ENCODE measurements at places on chromosomes 2 and 18.

- DNase-seq = no peak
These were observed 143.4 kb downstream of the CYRIA start for GRCh38 chr2:16522031-16522831.

DNA sequence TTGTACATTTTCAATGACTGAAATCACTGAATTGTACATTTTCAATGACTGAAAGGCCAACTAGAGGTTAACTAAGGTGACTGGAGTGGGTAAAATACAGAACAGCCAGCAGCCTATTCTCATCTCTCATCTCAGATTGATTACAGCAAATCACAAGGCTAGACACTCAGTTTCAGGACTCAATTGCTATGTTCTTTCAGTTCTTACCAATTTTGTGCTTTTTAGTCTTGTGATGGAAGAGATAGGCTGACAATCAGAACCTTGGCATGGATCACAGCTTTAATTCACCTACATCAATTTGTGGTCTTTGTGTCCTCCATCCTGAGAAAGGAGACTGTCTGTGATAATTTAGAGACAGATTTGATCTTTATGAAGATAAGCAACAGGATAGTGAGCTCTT lies 124.7 kb downstream of the GULP1 start:
- DNase-seq = no peak

DNA sequence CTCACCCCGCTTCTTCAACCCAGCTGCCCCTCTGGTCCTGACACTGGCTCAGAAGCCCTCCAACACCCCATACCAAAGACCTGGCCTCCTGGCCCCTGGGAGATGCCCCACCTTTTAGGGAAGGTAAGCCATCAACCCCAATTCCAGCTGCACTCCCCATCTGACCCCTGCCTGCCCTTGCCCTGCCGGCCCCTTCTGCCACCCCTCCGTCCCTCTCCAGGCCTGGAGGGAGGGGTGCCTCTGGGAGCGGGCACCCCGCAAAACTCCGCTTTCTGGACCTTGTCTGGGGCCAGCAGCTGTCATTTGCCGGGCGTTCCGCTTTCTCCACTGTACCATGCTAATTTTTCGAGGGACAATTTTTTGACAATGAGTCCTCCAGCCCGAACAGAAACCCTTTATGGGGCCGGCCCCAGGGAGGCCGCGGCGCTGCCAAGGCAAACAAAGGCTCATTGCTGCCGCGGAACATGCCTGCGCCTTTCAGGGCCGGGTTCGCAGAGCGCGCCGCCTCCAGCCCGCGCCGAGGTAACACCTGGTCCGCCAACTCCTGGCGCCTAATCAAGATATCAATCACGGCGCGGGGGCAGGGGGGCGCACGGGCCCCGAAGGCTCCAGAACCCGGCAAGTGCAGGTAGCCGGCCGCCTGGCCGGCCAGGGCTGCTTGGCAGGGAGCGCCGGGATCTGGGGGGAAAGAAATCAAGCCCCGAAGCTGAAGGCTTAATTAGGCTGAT lies 96.0 kb downstream of the INHBB start:
- DNase-seq = no peak

- no peak for DNase-seq
These were observed 35.7 kb upstream of the ST3GAL5 start for GRCh38 chr2:85924522-85924921.

GRCh38 chr2:38068234-38068633 lies 7.7 kb downstream of the CYP1B1 start:
- DNase-seq = no peak

GRCh38 chr2:220880623-220881596 lies 691.2 kb downstream of the EPHA4 start:
- DNase-seq = no peak

DNA sequence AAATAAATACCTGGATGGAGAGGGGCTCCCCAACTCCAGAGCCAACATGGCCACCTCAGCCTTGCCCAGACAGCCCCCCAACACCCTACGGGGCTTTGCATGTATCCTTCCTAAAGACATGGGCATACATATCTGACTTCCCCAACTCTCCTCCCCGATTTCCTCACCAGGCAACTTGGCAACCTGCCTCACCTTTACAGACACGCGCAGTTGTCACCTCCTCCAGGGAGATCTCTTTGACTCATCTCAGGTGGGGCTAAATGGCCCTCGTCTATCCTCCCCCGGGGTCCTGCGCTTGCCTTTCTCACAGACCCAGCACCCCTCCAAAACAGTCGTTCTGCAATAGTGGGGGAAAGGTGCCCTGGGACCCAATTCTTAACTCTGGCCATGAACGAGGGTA lies 10.6 kb upstream of the BIN1 start:
- DNase-seq = no peak

DNA sequence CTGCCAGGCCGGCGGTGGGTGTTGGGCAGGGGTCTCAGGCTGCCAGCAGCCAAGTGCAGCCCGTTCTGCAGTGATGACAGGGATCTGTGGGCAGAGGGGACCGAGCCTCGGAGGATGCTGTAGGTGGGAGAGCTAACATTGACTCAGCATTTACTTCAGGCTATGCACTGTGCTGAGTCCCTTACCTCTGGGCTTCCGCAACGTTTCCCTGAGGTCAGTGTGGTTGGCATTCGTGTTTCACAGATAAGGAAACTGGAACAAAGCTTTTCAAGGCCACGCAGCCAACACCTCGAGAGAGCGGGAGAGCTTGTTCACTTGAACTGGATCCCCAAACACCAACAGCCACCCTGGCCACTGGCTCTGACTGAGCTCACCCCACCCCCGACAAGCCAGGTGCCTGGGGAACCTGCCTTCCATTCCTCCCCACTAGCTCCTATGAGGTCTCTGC lies 839 bp upstream of the GPR148 start:
- no peak for DNase-seq
